NCI-H2107 (cell line): ENCODE measurements at places on chromosomes 7 and 10.

- no peak for DNase-seq
These were observed 43.2 kb downstream of the PTPRZ1 start for GRCh38 chr7:121916211-121916610.

DNA sequence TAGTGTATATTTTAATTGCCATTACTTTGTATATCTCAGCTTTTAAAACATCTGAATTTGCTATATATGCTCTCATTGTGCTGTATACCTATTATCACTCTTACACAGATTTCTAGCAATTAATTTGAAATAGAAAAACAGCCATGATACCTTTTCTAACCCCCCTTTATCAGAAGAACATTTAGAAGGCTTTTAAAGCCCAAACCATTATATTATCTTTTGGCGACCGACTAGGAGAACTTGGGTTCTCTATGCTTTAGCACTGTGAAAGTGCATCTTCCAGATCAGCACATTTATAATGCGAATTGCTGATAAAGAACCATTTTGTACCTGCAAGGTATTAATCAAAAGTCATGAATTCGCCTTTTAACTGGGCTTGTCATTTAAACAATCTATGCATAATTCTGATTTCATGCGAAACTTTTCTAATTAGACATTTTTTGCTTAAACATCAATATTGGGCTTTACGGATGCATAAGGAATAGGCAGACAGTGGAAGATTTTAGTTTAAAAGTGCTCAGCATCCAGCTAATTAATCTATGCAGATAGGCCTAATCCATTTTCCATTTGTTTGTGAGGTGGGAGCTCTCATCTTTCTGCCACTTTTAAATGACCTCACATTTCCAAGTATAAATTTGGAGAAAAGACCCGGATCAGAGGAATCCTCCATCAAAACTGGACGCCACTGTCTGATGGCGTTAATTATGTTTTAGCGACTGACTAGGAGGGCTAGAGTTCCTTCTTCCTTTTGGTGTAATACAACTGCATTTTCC is 1.2 kb upstream of the MLLT10 start:
- no peak for DNase-seq

GRCh38 chr10:26215396-26215934 is 1.1 kb upstream of the GAD2 start:
- no peak for DNase-seq

DNA sequence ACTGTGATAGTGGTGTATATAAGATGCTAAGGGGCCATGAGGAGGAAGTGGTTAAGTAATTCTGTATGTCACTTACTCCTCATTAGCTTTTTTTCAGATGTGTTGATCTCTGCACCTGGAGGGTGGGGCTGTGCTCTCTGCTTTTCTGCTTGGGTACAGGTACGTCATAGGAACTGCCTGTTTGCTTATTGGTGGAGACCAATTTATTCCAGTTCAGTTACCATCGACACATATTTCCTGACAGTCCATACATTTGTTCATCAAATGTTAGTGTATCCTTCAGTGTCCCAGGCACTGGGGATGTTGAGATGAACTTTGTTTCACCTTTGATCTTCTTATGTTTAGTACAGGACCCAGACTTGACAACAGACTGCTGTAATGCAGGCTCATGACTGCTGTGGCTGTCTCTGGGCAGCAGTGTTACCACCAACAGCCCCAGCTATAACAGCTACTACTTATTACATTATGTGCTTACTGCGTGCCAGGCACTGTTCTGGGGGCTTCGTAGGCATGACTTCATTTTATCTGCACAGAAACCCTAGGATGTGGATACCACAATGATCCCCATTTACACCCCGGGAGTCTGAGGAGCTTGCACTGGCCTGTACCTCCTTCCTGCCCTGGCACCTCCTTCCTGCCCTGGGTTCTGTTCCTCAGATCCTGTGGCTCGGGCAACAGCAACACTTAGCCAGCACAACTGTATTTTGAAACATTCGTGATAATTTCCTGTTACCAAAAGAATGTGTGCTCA is 87.4 kb downstream of the BUB3 start:
- no peak for DNase-seq

- no peak for DNase-seq
These were observed 9.1 kb upstream of the IDI2 start for GRCh38 chr10:1034758-1035157.

DNA sequence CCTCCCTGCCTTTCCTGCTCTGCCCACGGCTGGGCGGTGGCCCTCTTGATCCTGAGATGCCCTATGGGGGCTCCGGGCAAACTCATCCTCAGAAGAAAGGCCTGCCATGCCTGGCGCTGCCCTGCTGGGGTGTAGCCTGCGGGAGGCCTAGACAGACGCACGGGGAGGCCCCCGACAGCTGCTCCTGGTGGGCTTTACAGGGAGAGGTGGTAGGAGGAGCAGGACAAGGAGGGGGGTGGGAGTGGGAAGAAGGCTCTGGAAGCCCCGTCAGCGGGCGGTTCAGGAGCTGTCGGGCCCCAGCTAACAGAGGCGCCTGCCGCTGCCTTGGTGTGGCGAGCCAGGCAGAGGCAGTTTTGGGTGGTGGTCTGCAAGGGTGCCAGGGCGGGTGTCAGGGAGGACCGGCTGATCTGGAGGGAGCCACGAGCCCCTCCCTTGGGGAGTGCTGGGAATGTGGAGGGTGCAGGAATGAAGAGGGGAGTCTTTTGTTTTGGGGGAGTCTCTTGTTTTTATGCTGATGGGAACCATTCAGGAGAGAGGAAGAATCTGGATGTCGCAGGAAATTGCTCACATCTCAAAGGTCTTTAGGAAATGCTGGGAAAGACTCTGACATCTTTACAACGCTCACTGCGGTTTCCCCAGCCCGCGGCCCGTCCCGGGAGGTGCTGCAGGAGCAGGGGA is 63.5 kb downstream of the CFAP46 start:
- no peak for DNase-seq

- DNase-seq, result no peak
These were observed 22.1 kb downstream of the ANTXRL start for GRCh38 chr10:46308666-46309450.

GRCh38 chr10:120971671-120972070 is 120.5 kb downstream of the WDR11 start:
- no peak for DNase-seq

GRCh38 chr7:22477262-22477661 is 22.7 kb downstream of the STEAP1B start:
- no peak for DNase-seq

GRCh38 chr10:9331583-9332008 is 1277.1 kb downstream of the GATA3 start:
- no peak for DNase-seq

GRCh38 chr7:69935107-69935506 is 336.8 kb downstream of the AUTS2 start:
- no peak for DNase-seq

DNA sequence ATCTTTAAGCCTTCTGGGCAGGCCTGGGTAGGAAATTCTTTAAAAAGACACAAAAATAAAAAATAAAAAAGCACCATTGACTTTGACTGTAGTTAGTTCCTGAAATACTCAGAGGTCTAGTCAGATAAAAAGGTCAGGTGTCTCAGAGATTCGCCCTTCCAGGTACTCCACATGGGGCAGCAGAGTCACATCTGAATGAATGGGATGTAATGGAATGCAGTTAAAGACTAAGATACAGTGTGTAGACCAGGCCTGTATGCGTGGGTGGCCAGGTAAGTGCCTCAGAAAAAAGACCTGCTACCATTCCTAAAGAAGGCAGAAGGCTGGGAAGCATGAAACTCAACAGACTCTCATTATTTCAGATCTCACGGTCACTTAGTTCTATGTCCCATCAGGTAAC is 68.6 kb upstream of the SEM1 start:
- DNase-seq, result no peak

DNA sequence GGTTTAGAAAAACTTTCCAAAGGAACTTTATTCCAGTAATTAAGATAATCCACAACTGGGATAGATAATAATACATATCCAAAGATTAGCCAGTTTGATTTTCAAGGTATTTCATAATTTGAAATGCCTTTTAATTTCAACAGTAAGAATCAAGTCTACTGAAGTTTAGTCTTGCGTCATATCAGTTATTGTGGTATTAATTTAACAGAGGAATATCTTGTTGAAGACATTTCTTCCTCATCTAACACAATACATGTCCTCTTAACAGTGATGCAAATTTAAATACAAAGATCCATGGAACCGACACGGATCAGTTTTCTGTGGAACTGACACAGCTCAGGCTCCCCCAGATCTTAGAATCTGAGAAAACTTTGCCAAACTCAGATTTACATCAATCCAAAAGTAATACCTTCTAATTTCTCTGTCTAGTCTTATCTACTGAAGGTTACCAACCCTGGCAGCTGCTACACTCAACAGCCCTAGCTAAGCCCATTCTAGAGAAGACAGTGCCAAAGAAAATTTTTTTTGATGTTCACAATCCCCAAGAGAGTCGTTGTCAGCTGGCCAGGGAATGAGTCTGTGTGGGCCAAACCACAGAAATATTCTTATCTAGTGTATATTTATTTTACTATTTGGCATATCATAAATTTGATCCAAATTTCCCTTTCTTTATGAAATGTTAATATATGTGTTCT is 365.2 kb upstream of the MEOX2 start:
- DNase-seq, result no peak

DNA sequence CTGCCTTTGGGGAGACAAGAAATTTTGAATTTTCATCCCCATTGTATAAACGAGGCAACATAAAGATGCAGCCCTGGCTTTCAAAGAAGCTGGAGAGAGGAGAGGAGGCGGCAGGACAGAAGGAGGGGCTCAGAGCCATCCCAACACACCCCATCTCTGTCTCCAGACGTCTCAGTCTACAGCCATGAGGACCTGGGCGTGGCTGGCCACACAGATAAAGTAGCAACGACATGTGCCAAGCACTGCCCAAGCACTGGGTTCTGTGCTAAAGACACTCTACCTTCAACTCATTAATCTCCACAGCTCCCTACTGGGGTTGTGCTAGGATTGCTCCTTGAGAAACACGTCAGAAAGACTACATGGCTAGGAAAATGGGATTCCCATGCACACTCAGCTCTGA is 65.2 kb downstream of the DLG5 start:
- no peak for DNase-seq

DNA sequence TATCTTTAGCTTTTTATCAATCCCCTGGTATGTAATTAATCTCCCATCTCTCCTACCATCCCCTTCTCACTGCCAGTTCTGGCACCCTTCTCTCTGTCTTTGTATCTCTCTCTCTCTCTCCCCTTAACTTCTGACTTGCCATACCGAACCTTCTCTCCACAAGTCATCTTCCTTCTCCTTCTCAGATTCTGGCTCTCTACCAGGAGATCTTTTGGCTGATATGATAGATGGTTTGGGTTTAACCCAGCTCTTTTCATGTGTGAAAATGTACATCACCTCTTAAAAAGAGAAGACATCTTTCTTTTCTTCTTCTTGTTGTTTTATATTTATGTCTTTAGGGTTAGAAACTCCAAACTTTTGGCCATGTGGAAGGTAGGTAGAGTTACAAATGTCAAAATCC is 196.7 kb downstream of the HGF start:
- no peak for DNase-seq

GRCh38 chr7:106216517-106216922 is 68.3 kb downstream of the NAMPT start:
- DNase-seq, result no peak

GRCh38 chr7:112940314-112940732 is 146.3 kb downstream of the GPR85 start:
- DNase-seq, result no peak

- no peak for DNase-seq
These were observed 15.4 kb downstream of the LIMK1 start for GRCh38 chr7:74099031-74099430.

- no peak for DNase-seq
These were observed 24.2 kb upstream of the CHST3 start for GRCh38 chr10:71939861-71940474.

GRCh38 chr10:99372546-99373271 is 43.6 kb downstream of the CNNM1 start:
- DNase-seq, result no peak

- no peak for DNase-seq
These were observed 56.3 kb upstream of the ZEB1 start for GRCh38 chr10:31262672-31263071.

DNA sequence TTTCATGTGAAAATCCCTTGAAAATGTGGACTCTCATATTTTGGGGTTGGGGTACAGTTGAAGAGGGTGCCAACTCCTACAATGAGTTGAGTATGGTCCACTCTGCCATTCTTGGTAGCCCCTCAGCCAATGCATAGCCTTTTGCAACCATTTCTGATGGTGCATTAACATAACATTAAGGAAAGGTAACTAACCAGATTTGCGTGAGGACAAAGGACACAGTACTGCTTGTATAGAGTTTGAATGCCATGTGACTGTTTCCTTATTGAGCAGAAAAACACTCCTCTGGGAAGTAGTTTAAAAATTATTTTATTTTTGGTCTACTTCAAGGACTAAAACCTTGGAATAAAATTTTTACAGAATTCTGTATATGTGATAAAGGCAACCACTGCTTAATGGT is 107.9 kb downstream of the HIBADH start:
- no peak for DNase-seq

DNA sequence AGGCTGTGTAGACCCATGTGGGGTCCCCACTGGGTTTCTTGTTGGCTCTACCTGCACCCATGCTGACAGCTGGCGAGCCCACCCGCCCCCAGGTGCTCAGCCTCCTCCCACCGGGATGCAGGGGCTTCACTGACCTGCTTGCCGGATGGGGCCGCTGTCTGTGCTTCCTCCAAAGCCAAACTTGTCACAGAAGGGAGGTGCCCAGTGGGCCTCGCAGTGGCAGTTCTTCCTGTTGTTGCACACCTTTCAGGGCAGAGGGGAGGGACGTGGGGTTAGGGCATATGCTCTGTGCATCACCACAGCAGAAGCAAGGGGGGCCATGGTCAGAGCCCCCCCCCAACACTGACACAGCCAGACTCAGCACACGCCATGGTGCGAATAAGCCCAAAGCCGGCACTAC is 146.5 kb downstream of the FANK1 start:
- no peak for DNase-seq

DNA sequence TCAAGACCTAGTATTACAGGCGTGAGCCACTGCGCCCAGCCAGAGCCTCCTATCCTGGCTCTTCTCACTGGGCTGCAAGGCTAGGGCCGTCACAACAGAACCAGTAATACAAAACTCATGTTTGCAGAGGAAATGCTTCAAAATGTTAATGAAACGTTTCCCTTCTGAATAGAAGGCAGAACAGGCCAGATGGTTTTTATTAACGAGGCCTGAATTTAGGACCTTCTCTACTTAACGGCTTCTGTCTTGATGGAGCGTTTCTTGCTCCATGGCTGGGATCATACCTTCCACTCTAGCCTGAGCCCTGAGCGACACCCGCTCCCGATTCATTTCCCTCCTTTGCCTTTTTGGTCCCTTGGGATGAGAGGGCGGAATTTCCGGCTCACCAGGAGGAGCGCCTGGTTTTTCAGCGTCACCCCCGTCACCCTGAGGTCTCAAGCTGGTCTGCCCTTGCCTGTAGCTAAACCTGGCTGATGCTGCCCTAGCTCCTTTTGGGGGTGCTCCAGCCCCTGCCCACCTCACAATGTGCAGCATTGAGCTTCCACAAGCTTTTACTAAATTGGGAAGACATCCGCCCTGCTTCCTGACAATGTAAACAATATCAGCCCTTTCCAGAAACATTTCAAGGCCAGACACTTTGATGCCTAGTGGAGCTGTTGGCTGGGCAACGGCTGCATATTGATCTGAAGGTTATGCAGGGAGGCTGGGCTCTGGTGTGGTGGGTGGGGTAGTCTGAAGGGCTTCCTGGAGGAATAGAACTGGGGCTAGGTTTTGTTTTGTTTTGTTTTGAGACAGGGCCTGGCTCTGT is 5.2 kb downstream of the CLIP2 start:
- peak; percentile 59 for DNase-seq
